MM.1S (cell line): ENCODE measurements at places on chromosomes 2 and 18.

- no peak for DNase-seq
Observed at GRCh38 chr2:237699870-237700511, 72.6 kb downstream of the LRRFIP1 start.

DNA sequence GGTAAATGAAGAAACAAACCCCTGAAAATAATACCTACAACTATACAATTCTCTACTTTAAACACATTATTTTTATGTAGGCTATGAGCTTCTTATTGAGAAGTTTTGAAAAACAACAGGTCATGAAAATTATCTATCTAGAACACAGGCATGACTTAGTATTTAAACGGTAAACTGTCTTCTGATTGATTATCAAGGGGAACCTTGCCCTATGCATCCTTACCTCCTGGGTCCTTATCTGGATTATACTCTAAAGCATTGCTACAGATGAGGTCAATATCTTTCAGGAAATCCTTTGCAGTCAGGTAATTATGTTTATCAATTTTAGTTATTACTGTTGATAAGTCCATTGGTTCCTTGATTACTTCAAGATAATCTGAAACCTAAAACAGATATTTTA lies 144.3 kb downstream of the ATAD2B start:
- no peak for DNase-seq

DNA sequence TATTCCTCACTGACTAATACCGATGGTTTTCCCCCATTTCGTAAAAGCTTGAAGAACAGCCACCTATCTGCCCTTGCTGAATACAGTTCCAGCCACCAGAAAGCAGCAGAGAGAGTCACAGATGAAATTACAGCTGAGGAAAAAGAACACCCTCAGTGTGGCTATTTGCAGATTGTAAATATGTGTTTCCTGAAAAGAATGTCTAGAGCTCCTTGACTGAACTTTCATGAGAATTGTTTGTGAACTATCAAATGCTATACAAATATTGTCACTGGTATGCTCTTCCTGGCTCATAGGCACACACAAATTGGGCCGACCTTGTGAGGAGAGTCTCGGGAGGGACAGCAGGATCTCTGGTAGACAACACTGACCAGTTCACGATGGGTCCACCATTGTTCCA lies 58.1 kb upstream of the TTC39C start:
- DNase-seq, result no peak

- peak; percentile 34 for DNase-seq
Observed at GRCh38 chr2:160368988-160369930, 124.3 kb downstream of the RBMS1 start.

DNA sequence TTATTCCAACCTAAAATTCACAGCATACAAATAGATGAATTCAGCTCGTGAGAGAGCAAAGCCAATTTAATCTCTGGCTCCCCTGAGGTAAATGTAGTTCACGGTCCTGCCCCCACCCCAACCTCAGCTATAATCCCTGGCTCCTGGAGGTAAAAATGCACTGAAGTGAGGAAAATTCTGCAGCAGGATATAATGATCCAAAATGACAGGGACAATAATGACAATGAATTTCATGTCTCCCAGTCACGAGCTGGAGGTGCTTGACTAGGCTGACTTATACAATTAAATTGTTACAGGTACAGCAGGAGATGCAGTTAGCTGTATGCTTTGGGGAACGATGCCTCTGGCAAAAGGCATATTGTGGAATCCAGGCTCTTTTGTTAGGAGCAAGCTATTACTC lies 82.0 kb downstream of the GPD2 start:
- DNase-seq, result no peak

DNA sequence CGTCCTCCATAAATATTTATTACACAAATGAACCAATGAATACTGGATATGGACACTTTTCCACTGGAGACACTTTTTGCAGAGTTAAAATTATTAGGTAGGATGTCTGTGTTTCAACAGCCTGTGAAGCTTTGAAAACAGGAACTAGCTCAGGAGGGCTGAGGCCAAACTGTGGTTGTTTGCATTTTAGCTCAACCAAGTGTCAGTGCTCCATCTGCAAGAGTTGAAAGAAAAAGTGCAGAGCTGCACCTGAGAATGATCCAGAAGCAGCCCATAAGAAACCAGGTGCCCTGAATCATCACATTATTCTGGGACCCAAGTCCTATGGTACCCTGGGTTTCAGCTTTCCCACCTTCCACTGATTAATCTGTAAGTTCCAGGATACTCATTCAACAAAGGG lies 180.4 kb downstream of the TRIB2 start:
- peak; percentile 37 for DNase-seq

- no peak for DNase-seq
Observed at GRCh38 chr2:174246944-174247381, 1.4 kb downstream of the OLA1 start.

DNA sequence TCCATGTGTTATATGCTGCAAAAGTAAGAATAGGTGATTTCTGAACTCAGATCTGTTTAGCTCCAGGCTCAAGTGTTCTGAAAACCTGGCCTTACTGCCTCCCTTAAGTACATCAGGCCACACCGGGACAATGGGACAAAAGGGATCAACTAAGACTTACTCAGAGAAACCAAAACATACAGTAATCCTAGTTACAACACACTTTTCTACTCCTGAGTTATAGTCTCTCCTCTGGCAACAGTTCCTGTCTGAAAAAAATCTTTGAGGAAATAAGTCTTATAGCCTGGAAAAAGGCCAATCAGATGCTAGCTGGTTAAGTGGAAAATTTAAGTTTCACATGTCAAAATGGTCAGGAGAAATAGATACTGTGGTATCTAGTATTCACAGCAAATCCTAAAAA lies 5.6 kb downstream of the METTL5 start:
- DNase-seq, result no peak

DNA sequence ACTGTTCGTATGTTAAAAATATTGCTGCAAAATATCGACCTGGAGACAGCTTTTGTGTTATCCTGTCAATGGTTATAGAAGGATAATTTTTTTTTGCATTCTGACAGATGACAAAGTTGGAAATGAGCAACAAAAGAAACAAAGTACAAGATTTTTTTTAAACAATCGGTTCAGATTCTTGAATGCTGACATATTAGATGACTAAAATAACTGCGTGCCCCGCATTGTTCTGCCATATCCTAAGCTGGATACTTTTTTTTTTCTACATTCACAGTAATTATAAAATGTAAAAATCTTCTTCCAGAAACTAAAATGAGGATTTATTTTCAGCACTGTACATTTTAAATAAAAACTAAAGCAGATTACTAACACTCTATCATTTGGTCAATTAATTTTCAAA lies 67.1 kb downstream of the ABCG8 start:
- DNase-seq, result no peak

DNA sequence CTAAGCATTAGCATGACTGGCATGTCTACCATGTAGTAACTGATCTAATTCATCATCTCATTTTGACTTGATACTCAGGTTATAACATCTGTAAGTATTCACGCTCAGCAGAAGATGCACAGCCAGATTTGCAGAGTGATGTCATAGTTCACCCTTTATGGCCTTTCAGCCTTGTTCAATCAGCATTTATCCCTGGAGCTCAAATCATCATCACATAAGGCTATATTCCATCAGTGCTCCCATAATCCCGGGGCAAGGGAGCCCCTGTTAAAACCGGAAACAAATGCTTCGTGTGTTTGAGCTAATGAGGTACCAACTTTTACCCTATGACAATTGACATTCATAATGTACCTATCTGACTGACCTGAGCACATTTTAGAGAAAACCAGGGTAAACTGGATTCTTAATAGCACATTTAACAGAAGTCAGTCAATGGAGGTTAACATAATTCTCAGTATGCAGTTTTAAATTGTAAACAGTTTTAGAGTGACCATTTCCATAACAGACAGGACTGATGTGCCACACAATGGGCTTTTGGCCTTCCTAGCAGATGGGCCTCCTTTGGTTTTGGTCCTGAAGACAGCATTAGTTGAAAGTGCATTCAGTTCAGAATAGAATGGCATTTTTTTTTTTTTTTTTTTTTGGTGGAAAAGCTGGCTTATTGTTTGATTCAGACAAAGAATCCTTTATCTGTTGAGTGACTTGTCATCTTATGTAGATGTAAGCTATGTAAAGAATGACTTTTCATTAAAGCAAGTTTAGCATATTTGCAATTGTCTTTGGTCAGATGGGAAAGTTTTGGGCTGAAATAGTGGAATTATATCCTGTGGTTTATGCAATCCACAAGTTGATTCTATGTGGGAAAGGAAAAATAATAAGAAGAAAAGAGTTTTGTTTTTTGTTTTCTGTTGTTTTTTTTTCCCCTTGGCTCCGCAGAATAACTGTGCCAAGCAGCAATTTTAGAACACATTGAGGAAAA lies 866.0 kb upstream of the ACVR2A start:
- no peak for DNase-seq

- DNase-seq, result no peak
Observed at GRCh38 chr2:70716131-70716743, 51.8 kb downstream of the ADD2 start.

DNA sequence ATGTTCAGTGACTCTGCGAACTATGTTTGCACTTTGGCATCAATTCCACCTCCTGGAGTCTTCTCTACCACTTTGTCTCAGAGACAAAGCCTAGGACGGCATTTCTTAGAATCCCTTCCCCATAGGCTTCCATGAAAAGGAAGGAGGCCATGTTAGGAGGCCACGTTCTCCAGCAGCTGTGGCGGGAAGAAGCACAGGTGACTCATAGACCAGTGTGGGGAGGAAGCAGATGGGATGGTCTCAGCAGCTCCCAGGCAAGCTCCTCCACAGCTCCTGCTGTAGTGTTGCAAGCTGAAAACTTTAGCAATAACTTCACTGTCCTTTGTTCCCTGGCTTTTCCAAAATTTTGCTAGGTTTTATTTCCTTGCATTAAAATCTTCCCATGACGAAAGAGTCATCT lies 781.3 kb upstream of the ID2 start:
- DNase-seq, result no peak

DNA sequence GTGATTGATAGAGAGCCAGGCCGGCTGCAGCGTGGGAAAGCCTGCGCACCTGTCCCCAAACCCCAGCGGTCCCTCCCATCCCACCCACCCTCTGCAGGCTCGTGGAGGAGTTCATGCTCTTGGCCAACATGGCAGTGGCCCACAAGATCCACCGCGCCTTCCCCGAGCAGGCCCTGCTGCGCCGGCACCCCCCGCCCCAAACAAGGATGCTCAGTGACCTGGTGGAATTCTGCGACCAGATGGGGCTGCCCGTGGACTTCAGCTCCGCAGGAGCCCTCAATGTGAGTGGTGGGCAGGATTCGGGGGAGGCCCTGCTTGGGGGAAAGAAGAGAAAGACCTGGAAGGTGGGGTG lies 48.9 kb upstream of the ALPP start:
- DNase-seq, result no peak

- no peak for DNase-seq
Observed at GRCh38 chr2:128640845-128641360, 322.2 kb upstream of the HS6ST1 start.

DNA sequence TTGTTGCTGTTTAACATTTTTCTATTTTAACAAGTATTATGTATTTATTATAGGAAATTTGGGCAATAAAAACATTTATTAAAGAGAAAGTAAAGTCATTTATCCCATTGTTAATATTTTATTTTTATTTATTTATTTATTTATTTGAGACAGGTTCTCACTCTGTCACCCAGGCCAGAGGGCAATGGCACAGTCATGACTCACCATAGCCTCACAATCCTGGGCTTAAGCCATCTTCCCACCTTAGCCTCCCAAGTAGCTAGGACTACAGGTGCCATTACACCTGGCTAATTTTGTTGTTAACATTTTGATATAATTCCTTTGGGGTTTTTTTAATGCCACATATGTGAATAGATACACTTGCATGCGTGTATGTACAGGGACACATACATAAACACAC lies 165.9 kb upstream of the STON1 start:
- no peak for DNase-seq

GRCh38 chr2:109453371-109453995 lies 160.3 kb downstream of the SEPTIN10 start:
- DNase-seq, result no peak

- DNase-seq, result no peak
Observed at GRCh38 chr2:112483831-112484230, 1.9 kb downstream of the TTL start.

- DNase-seq, result no peak
Observed at GRCh38 chr2:143745060-143745459, 615.8 kb downstream of the ARHGAP15 start.

GRCh38 chr2:220512419-220512818 lies 885.0 kb downstream of the SLC4A3 start:
- DNase-seq, result no peak

DNA sequence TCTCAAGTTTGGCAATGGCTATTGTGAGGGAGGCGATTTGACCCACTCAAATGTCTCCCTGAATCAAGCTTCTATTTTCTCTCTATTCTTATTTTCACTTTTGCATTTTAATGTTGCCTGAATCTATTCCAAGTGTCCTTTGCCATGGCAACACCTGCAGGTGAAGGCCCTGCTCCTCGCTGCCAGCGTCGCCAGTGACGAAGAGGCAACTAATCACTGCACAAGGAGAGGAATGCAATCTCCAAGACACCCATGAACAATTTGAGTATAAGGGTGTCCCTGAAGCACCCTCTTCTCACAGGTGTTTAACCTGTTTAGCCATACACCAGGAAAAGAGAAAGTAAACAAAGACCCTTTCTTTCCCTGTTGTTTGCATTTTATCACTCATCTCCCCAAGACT lies 165.6 kb upstream of the VRK2 start:
- DNase-seq, result no peak

DNA sequence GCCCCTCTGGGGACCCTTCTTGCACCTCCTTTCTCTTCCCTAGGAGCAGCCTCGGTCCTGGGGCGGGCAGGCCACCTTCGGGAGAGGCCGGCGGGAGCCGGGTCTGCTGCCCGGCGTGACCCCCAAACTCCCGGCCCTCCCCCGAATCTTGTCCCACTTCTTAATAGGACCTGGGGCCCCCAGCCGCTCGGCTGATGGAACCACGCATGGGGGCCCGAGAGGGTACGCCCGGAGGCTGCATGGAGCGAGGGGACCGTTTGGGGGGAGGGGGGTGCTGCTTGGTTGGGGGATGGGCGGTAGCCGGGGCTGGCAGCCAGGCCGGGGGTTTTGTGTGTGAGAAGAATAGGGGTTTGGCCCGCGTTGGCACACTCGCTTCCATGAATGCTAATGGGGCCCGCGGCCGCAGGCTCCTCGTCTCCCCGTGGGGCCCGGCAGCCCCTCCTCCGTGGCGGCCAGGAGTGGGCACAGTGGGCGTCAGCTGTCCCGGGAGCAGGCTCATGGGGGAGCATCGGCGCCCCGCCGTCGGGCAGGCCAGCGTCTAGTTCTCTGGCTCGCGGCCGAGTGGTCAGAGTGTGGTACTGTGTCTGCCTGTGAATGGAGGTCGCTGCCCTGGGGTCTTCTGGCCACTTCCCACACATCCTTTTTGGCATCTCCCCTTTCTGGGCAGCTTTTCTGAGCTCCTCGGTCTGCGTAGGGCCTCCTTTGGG lies 1.0 kb downstream of the GAREM2 start:
- DNase-seq, result no peak

- DNase-seq, result peak; percentile 58
Observed at GRCh38 chr2:175690113-175690837, 311.8 kb downstream of the LNPK start.

DNA sequence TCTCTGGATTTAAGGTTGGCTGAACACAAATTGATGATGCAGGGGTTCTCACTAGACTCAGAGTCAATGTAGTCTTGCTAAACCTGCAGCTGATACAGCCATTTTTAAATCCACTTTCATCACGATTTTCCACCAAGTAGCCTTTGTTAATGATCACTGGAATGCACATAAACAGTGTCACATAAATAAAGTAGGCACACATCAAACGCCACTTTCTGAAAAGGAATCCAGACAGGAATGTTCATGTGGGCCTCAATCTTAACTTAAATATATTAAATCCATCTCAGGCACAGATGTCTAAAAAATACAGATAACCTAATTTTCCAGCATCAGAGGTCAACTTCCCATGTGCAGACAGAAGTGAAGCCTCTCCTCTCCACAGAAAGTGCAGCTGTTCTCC lies 58.3 kb downstream of the LAMA1 start:
- no peak for DNase-seq
